Natural killer cell treated with Interleukin-12 subunit alpha and Interleukin-12 subunit beta and Interleukin-15 and Interleukin-18, amount 100 ng/mL, for 72 hours (primary cell): ENCODE measurements at places on chromosomes 2 and 18. TPM values are rescaled to one million over a fixed set of nuclear protein-coding genes. Genes with fewer than 3 reads are reported as not detected.

COL6A3 gene
- total RNA-seq: 0.11 TPM

GRCh38 chr18:41482501-41482900, 472.5 kb upstream of the PIK3C3 start:
- no peak overlapping the region for H3K4me3 ChIP-seq
- no peak overlapping the region for H3K27ac ChIP-seq
- no peaks in the 10 kb centered on the region for H3K36me3 ChIP-seq

GRCh38 chr18:23835091-23835490, 145.8 kb downstream of the LAMA3 start:
- no peaks in the 10 kb centered on the region for H3K36me3 ChIP-seq
- peaks cover 16% of the 10 kb centered on the region for H3K4me1 ChIP-seq
- no peaks in the 10 kb centered on the region for H3K27me3 ChIP-seq
- DNase-seq: no peak

ZNF407 gene
- total RNA-seq: 44.6 TPM

- H3K4me3 ChIP-seq: no peak overlapping the region
- H3K27me3 ChIP-seq: peaks cover 27% of the 10 kb centered on the region
- no peak overlapping the region for H3K27ac ChIP-seq
- no peak for DNase-seq
Observed at GRCh38 chr2:200264631-200265030, 41.9 kb upstream of the SPATS2L start.

- no peak for DNase-seq
- no peaks in the 10 kb centered on the region for H3K36me3 ChIP-seq
- peaks cover 5% of the 10 kb centered on the region for H3K4me1 ChIP-seq
- no peak overlapping the region for H3K27ac ChIP-seq
- H3K4me3 ChIP-seq: no peak overlapping the region
Observed at GRCh38 chr2:146392186-146392585, 1452.6 kb upstream of the ACVR2A start.

DNA sequence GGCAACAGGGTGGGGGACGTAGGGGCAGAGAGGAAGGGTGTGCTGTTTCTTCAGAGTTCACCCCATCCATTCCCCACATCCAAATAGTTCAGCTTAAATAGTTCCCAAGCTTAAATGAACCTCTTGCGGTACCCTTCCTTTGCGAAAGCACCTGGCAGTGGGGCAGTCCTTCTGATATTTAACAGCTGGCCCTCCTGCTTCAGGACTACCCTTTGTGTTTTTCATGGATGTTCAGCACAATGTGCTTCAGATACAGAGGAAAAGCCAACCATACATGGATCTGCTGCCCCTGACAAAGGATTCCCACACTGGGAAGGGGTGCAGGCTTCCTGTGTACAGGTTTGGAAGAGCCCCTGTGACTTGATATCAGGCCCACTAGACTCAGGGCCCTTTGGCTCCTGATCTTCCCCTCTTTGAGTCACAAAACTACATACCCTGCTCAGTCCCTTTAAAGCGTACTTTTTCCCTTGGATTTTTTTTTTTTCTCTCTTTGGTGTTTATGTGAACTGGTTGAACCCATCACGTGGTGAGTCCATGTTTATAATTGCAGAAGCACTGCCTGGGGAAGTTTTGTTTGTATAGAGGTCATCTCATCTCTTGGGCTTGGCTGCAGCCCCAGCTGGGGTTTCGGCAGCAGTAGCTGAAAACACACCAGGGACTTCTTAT, 45.3 kb upstream of the IGFBP5 start:
- H3K4me1 ChIP-seq: no peaks in the 10 kb centered on the region
- no peaks in the 10 kb centered on the region for H3K36me3 ChIP-seq
- H3K27ac ChIP-seq: no peak overlapping the region
- H3K27me3 ChIP-seq: peaks cover 36% of the 10 kb centered on the region

DNA sequence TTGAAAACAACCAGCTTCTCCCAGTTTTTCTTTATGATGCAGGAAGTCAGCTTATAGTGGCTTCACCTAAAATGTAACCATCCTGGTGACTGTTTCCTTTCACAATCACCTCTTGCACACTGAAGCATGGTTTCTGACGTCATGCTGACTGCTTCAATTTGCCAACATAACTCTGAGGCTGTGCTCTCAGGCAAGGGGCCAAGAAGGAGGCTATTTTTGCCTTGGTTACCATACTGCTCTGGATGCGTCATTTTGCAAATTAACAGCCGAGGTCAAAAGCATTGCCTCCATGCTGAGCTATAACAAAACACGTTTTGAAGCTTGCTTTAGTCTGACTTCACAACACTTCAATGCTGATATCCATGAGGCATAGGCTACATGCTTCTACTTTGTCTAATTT, 397.8 kb downstream of the METTL4 start:
- H3K27ac ChIP-seq: no peak overlapping the region
- no peaks in the 10 kb centered on the region for H3K36me3 ChIP-seq
- DNase-seq: no peak
- no peak overlapping the region for H3K4me3 ChIP-seq

CNRIP1 gene
- total RNA-seq: not detected

SIX3 gene
- not detected for total RNA-seq

- no peak overlapping the region for H3K4me3 ChIP-seq
- DNase-seq: no peak
- no peak overlapping the region for H3K27ac ChIP-seq
- H3K27me3 ChIP-seq: no peaks in the 10 kb centered on the region
- peaks cover 41% of the 10 kb centered on the region for H3K36me3 ChIP-seq
Observed at GRCh38 chr2:98541489-98541888, 66.8 kb downstream of the COA5 start.
